ENCODE measurements at places on chromosomes 12 and 14.

DNA sequence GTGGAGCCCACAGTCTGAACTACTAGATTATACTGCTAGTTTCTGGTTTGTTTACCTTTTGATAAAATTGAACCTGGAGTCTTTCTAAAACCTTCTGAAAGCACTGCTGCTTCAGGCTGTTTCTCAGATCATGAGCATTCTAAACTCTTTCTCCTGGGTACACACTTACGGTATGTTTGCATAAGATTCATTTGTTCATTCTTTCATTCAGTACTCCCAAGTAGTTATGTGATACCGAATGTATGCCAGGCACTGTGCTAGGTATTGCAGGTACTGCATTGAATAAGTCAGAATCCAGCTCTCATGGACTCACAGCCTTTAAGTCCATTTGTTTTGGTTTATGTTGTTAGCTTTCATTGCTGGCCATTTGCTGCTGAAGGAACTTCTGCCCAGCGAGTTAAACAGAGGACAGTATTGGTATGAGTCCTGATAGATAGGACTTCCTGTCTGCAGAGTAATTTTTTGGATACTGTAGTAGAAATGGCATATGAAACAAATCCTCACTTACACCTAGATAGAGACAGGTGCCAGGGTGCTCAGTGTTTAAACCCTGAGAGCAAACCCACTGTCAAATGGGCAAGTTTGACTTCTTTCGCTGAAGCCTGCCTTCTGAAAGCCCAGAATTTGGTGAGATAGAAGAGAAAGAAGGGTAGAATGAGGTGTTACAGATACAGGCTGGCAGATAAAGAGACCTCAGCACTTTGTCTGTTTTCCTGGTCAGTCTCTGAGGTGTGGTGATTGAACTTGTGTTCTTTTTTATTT is 2.1 kb downstream of the SUSD6 start:
- DNase-seq: no peak

- DNase-seq: no peak
Measured at GRCh38 chr12:27595231-27595642, 71.2 kb downstream of the PPFIBP1 start.

DNA sequence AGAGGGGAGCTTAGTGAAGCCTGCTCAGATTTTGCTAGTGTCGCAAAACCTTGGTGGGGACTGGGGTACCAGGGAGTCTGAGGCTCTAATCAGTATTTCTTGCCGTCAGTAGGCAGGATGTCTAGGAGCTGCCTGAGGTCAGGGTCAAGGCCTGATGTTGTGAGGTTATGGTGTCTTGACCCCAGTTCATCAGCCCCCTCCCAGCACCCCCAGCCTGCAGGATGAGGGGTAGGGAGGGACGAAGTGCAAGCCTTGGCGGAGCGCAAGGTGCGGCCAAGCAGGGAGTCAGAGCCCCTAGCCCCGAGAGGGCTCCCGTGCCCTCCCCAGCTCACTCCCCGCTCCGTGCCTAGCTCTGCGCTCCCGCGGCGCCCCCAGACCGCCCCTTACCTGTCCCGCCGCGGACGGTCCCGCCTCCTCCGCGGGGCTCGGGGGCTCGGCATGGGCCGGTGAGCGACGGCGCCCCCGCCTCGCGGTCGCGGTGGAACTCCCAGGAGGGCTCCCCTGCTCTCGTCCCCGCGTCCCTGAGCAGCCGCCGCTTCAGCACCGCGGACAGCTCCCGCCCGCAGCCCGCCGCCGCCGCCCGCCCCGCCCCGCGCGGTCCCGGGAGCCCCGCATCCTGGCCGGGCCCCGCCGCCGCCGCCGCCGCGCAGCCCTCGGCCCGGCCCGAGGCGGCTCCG is 347 bp downstream of the SYNDIG1L start:
- no peak for DNase-seq

GRCh38 chr12:24270965-24271364 is 321.5 kb upstream of the SOX5 start:
- no peak for DNase-seq

- no peak for DNase-seq
Measured at GRCh38 chr14:98960617-98961013, 311.4 kb downstream of the BCL11B start.

- no peak for DNase-seq
Measured at GRCh38 chr14:46571970-46572369, 79.6 kb downstream of the RPL10L start.

GRCh38 chr14:92581966-92582566 is 68.5 kb downstream of the RIN3 start:
- DNase-seq: no peak

All from cerebellar nuclear complex (tissue), 1 donor.